ENCODE measurements at places on chromosomes 5 and 9.

- no peak for DNase-seq
Observed at GRCh38 chr9:113611461-113612215, 148.1 kb downstream of the RGS3 start.

DNA sequence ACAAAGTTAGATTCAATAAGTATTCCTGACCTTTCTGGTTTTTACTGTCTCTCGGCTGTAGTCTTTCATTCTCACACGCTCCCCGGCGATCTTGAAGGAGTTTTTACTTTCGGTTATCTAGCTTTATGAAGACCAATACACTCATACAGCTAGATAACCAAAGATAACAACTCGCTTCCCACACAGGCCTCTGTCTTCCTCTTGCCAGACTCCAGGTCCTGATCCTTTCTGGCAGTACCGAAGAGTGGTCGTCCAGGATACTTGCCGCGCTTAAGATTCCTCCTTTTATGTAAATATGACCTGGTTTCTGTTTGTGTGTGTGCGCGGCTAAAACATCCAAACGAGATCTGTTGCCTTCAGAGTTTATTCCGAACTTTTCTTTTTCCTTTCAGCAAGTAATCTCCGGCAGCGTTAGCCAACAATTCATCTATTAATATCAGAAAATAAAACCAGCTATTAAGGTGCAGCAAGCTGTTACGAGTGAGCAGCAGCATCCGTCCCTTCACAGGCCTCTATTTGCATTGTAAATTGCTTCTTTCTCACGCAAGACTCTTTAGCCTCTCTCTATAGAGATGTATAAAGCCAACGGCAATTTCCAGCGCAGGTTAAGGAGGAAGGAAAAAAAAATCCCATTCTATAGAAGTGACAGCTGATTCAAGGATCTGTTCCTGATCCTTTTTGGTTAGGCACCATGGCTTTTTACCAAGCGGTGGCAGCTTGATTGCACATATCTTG is 216.1 kb downstream of the MEF2C start:
- no peak for DNase-seq

DNA sequence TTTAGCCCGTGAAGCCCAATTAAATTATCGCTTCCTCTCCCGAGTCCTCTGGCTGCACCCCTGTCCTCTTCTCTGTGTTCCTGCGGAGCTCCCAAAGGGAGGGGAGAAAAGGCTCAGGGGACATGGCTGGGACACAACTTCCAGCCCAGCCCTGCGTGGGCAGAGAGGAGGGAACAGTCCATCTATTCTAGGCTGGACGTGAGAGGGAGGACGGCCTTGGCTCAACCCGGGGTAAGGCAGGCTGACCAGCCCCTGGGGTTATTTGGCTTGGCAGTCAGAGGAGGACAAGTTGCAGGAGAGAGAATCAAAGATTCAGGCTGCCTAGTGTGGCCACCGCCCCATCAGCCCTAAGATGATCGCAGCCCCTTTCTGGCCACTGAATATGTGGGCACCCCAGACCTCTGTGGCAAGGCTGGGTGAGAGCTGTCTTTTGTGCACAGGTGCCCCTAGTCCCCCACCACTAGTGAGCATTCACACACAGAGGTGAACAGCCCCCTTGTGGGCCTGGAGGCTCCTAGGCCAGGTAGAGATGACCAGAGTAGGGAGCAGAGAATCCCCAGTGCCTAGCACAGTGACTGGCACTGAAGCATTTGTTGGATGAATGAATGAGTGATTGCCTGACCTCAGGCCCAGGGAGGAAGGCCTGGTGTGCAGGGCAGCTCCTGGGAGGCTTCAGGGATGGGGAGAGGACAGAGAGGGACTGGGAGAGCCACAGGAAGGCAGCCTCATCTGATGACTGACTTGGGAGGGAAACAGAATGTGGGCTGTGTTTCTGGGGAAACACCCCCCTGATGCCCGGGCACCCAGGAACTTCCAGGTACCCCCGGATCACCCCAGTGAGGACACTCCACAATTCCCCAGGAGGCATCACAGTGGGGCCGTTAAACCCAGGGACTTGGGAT is 133.9 kb downstream of the C9orf50 start:
- DNase-seq = no peak

DNA sequence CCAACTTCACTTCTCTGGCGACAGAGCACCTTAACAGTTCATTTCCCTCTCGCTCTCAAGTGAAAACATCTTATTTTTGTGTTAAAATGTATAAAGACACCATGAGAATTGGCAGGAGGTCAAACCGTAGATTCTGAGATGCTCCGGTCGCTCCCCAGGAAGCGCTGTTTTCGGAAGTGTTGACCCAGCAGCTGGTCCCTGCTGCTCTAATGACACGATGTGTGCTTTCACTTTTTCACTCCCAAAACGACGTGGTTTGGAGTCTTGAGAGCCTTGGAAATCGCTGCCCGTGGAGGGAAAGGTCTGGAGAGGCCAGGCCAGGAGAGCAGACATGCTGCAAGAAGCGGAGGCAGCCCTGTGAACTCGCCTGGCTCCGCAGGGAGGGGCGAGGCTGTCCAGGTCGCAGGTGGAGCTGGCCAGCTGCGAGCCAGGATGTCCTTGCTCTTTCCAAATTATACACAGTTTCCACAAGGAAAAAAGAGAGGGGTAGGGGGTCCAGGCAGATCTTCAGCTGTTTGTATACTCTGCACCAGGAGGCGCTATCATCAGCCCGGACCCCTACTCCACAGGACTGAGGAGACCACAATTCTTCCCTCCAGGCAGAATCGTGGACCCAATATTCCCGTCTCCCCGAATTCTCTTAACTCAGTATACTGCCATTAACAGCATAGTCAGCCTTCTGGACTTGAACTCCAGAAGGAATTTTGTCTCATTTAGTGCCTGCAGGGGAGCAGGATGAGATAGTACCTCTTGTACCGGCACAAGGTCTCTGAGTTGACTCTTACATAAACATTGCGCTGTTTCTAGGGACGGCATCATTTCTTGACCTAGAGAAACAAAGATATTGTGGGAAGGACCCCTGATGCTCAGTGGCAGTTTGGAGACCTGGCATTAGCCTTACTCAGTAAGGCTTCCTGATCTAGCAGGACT is 248.6 kb upstream of the ANKRD55 start:
- peak; percentile 5 for DNase-seq

DNA sequence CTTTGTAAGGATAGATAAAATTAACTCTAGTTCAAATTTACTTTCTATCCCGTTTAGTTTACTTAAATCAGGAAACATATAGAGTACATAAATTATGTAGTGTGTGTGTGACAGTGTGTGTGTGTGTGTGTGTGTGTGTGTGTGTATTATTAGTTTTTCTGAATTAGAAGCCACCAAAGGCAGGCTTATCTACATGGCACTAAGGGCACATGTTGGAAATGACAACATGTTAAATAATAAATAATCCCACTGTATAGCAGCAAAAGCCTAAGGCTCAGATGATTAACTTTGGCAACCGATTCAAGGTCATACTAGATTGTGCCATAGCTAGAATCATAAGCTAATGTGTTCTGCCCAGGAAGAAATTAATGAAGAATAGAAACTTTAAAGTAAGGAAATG is 54.6 kb downstream of the MEGF9 start:
- DNase-seq = no peak

DNA sequence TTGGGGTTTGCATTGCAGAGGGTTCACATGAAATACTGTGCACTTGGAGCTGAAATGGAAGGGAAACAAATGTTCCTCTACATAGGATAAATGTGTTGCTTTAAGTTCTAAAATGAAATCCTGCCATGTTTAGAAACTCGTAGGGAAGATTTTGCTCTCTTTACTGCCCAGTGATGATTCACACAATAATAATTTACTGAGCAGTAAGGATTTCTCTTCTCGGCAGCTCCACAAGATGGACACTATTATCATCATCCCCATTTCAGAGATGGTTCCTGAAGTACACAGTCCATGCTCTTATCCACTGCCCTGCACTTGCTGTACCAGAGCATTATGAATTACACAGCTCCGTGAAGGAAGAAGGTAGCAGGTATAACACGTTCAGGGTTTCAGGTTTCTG is 4.1 kb downstream of the HACD4 start:
- no peak for DNase-seq

DNA sequence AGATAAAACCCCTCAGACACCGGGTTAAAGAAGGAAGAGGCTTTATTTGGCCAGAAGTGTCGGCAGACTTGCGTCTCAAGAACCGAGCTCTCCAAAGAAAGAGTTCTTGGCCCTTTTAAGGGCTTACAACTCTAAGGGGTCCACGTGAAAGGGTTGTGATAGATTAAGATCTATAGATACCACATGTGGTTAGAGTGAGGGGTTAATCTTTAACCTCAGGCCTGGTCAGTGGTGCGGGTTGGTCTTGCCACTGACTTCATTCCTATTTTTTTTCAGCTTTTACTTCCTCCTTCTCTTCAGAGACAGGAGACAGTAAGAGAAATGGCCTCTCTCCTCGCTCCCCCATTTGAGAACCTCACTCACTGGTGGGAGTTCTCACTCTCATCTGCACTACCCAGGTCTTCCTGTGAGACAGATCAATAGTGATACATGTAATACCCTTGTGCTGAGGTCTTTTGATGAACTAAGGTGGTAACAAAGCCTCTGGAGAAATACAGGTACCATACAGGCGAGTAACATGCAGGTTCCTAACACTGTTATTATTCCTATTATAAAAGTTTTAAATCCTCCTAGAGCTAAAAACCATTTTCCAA is 52.4 kb upstream of the COX7C start:
- no peak for DNase-seq

DNA sequence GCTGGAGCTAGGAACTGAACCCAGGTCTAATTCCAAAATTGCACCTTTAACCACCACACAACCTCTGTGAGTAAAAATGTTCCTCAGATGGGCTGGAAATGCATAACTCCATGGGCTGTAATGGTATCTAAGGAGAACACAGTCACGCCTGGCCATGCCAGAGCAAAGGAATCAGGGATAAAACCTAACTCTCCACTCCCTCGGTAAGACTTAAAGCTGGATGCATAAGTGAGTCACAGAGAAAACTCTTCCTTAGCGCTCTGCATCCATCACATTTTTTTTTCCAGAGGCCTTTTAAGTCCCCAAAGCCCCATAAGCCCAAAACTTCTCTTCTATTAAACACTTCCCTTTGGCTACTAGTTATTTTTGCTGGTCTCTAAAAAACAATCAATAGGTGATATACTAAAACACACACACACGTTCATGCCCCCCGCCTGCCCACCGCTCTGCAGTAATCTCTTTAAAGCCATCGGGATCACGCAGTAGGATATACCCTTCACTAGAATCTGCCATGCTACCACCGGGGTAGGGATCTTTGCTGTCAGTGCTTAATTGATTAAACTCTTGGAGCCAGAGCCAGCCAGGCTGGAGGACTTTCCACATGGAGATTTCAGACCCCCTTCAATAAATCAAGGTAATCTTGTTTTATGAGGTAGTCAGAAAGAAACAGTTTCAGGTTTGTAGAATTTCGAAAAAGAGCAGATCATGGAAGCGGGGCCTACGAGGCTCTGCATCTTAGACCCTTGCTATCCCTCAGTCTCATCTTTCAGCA is 212.9 kb downstream of the MAPKAP1 start:
- DNase-seq = no peak

GRCh38 chr5:38837932-38838331 is 7.9 kb upstream of the OSMR start:
- no peak for DNase-seq

GRCh38 chr5:150209099-150209635 is 19.3 kb downstream of the SLC6A7 start:
- no peak for DNase-seq

DNA sequence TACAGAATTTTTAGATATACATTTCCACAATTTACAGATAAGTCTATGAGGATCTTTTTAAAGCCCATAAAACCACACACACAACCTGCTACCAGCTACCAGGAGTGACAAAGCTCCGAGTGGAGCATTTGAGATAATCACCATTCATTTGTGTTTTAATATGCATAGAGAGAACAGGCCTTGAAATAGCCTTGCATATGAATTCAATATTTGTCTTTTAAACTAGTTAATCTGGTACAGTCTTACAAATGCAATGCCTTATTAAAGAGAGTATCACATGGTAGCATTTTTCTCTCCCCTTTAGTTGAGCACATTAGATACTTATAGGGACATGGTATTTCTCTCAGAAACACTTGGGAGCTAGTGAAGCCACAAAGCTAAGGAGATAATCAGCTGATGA is 49.1 kb downstream of the SEMA5A start:
- no peak for DNase-seq

GRCh38 chr5:80275347-80275746 is 19.5 kb upstream of the SERINC5 start:
- no peak for DNase-seq

DNA sequence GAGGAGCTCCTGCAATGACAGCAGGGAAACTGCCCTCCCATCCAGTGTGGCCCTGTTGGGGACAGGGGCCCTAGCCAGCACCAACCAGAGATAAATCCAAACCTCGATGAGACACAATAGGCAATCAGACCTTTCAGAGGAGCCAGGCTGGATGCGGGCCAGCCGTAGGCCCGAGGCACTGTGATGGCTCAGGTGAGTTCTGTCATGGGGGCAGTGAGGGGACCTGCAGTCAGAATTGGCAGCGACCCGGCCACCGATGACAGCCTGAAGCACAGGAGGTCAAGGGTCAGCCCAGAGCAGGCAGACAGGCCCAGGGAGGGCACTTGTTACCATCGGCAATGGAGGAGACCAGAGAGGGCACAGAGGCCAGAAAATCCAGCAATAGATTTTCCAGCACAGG is 90.8 kb downstream of the FRMD3 start:
- no peak for DNase-seq

GRCh38 chr5:849651-850301 is 1.0 kb downstream of the ZDHHC11 start:
- DNase-seq = no peak

DNA sequence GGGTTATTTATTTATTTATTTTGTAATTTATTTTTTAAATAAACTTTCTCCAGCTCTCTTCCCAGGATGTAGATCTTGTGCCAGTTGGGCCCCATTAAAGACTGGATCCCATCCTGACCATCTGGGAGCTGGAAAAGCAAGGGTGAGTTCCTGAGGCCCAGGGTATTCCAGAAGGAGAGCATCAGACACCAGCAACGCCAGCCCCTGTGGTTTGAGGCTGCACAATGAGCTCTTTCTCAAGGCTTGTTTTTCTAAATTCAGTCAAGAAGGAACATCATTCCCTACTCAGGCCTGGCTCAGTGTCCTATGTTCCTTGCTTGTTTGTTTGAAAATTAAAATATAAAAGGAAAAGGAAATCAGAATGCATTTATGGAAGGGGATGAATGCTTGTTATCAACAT is 313.3 kb downstream of the EBF1 start:
- no peak for DNase-seq

DNA sequence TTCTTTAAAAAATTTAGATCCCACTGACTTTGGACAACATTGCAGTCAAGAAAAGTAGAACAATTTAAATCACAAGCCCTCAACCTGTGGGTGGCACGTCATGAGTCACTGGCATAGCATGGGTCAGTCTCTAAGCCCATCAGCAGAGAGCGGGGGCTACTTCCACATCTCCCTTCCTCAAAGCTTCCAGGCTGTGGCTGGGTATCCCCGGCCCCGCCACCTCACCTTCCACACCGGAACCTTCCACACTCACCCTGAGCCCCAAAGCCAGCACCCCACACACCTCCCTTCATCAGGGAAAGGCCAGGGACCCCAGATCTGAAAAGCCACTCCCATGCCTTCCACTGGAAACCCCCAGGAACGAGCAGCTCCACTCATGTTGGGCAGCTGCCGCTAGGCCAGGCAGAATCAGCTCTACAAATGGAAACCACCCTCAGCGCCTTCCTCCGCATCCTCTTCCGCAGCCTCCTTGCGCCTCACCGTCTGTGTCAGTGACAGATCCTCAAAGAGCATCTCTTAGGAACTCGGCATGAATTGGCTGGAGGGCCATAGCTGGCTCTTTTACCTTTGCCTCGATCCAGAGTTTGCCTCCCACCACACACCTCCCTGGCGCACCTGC is 156.5 kb downstream of the ERCC6L2 start:
- DNase-seq = no peak

GRCh38 chr5:11013793-11014192 is 252.8 kb upstream of the DAP start:
- DNase-seq = no peak

Measured in activated T-helper 1 cell treated with anti-CD3 and anti-CD28 coated beads, Interleukin-12 subunit alpha, Interleukin-12 subunit beta, Interleukin-2, Interleukin-4 antibody, amounts not matched to agents 30 ng/mL and 10 ng/mL and 1 ng/mL, durations not matched to agents 14 hours and 24 hours and 36 hours (primary cell).